IMR-90 (cell line): ENCODE measurements at places on chromosomes 6 and 20.

- DNase-seq, result peak; percentile 75
Observed at GRCh38 chr6:168908887-168909286, 344.8 kb downstream of the THBS2 start.

DNA sequence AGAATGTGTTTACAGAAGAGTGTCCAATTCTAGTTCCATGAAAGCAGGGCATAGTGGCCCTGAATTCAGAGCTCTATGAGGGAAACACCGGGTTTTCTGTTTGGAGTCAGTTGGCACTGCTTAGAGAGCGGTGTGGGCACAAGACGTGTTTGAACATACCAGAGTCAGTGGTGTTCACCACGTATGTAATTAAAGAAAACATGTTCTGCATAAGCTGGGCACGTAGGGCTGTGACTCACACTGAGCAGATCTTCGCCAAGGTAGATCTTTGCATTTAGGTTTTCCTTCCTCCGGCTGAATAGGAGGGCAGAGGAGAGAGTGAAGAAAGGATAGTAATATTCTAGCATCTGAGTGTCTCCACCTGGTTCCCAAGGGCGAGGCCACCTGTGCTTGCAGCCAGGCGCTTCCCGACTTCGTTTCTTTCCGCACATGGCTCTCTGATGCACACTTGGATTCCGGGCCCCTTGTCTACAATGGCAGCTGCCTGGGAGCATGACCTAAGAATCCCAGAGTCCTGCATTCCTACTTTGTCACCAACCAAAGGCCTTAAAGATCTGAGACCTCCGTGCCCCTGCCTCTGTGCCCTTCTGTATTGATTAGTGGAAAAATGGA, 136.2 kb downstream of the ERMARD start:
- no peak for DNase-seq

- DNase-seq, result no peak
Observed at GRCh38 chr20:4592316-4593148, 129.2 kb upstream of the PRND start.

DNA sequence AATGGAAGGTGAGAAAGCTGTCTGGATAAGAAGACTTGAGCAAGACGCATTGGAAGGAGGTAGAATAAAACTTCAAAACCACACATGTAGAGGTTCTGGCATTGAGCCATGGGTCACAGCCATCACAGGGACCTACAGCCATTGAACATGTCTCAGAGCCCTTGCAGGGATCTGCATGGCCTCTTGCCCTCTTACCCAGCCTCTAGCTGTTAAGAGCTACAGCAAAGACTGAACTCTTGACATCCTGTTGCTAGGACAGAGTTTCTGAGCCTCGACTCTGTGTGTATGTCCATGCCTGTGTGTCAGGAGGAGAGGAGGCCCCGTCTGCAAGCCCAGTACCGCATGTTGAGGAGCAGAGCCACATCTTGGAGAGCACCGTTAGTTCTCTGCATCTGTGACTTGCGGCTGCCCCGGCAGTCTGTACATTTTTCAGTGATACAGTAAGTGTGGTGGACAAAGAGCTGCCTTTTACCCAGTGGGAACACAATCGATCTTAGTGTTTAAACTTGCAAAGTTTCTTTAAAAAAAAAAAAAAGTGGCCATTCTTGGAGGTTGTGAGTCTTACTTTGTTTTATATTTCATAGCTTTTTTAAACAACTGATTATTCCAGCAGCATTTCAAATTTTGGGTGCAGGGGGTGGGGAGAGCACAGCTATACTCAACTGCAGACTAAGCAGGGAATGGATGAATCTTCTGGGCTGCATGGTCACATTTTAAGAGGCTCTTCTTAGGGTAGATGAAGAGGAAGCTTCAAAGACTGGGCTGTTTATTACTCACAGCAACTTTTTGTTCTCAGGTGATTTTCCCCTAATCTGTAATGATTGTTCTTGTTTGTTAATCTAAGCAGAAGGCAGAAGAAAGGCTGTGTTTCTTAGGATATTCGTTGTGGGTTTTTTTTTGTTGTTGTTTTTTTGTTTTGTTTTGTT, 88.5 kb downstream of the TBC1D7 start:
- DNase-seq, result peak; percentile 3

DNA sequence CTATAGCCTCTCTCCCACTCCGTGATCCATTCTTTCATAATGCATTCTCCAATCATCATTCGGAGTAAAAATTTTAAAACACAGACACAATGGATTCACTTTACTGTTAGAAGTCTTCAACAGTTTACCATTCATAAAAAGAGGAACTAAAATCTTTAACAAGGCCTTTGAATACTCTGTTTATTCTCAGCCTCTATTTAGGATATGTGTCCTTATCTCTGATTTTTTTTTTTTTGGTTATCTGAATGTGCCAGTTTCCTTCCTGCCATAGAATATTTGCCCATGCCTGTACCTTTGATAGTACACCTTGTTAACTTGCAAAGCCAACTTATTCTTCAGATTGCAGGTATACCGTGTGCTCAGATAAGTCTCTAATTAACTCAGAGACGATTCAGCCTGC, 11.1 kb downstream of the CRISP1 start:
- DNase-seq, result no peak

DNA sequence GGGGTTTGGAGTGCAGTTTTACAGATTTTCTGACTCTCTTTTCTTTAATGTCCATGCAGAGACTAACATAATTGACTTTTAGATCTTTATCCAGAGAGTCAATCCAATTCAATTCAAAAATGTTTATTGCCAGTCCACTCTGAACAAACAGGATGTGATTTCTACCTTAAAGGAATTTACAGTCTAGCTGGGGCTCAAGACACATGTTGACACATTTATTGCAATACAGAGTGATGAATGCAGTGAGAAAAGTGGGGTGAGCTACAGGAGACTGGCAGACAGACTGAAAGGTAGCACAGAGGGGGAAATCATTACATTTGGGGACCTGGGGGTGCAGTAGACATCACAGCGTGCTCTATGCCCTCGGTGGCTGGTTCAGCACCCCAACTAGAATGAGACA, 193.9 kb downstream of the SLC24A3 start:
- DNase-seq, result no peak

DNA sequence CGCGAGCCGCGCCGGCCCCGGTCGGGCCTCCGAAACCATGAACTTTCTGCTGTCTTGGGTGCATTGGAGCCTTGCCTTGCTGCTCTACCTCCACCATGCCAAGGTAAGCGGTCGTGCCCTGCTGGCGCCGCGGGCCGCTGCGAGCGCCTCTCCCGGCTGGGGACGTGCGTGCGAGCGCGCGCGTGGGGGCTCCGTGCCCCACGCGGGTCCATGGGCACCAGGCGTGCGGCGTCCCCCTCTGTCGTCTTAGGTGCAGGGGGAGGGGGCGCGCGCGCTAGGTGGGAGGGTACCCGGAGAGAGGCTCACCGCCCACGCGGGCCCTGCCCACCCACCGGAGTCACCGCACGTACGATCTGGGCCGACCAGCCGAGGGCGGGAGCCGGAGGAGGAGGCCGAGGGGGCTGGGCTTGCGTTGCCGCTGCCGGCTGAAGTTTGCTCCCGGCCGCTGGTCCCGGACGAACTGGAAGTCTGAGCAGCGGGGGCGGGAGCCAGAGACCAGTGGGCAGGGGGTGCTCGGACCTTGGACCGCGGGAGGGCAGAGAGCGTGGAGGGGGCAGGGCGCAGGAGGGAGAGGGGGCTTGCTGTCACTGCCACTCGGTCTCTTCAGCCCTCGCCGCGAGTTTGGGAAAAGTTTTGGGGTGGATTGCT, 1.3 kb downstream of the VEGFA start:
- peak; percentile 45 for DNase-seq

DNA sequence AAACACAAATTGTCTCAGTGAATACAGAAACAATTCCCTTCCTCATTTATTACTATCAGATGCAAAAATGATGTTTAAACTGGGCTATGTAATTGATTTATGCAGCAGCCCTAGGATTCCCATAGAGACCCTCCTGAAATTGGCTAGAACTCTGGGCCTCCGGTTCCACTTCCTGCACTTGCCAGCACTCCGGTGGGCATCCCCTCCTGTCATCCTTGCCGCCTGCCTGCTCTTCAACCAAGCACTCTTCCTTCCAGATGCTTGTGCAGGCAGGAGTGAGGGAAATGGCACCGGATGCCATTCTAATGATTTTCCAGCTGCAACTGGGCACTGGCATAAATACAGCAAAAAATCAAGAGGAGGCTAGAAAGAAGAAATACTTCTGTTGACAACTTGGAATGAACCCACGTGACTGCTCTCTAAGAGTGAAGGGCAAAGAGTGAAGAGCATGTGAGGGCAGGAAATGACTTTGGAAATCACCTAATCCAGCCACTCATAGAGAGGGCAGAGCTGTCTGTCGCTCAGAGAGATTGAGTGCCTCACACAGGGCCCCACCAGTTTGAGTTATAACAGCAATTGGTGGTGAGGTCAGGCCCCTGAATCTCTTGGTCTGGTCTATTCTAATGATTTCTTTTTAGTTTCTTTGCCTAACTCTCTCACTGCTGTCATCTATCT, 3.7 kb upstream of the NEDD9 start:
- DNase-seq, result no peak

DNA sequence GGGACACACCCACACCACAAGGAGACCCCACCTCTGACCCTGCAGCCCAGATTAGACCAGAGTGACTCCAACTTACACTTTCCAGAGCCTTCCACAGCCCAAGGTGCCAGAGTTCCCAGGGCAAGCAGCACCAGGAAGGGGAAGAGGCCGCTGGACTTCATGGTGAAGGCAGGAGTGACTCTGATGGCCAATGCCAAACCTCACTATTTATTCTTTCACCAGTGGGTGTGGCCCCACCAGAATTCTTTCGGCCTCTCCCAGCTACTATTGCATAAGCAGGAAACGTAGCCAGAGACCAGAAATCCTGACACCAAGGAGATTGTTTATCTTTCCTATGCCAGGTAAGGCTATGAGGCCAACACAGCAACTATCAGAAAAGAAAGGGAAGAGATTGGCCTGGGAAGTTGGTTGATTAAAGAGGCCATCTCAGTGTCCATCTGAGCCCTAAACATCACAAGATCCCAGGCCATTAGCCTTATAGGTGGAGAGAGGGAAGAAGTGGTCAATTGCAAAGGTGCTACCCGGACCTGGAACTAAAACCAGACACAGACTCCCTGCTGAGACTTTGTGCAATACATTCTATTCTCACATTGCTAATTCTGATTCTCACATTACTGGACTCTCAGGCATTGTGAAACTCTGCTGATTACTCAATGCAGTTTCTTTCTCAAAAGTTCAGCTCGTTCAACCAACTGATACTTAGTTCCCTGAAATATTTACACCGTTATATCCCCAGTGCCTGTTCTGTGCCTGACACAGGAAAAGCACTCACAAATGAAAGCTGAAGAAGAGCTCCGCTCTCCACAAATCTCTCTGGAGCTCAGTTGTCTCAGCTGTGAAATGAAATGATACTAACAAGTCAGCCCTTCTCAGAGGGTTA, at the start of gene SLPI:
Gene SLPI (minus strand): TSS at position 182 of the 880 bp plus-strand sequence. CDS start 21 bp downstream, at position 161.
- peak; percentile 9 for DNase-seq

GRCh38 chr6:66662196-66662595, 955.2 kb upstream of the EYS start:
- DNase-seq, result peak; percentile 1

GRCh38 chr20:51752343-51752951, 15.7 kb downstream of the ATP9A start:
- DNase-seq, result peak; percentile 93

DNA sequence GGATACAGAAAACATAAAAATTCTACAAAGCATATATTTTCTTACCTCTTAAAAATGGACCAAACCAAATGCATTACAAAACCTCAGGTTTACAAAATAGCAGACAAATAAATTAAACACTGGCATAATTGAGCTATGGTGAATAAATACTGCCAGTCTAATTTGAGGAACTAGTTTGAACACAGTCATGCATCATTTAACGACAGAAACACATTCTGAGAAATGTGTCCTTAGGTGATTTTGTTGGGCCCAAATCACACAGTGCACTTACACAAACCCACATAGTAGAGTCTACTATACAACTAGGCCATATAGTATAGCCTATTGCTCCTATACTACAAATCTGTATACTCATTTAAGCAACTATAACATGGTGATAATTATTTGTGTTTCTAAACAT, 215.6 kb downstream of the FOXC1 start:
- DNase-seq, result no peak

DNA sequence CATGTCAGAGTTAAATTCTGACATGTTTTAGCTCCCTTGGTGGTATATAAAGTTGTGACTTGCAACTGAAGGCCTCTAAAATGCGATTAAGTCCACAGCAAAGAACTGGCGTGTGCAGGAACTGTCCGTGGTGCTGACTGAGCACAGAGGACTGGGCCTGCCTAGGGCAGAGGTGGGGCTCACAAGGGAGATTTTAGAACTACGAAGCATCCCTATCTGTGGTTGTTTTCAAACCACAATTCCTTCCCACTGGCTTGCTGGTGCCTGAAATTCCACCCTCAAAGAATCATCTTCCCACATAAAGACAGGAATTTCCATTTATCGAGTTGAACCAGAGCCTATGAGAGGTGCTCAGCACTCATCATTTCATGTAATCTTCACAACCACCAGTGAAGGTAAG, 30.1 kb downstream of the RIMS4 start:
- DNase-seq, result peak; percentile 55
